Motor neuron (in vitro differentiated cells): ENCODE measurements at places on chromosomes 13 and 19. TPM values are rescaled to one million over a fixed set of nuclear protein-coding genes. Genes with fewer than 3 reads are reported as not detected.

Gene STX10
- total RNA-seq, result 42.7 and 54.6 TPM in 2 replicates

Gene IL4I1
- 0.62 and 1.0 TPM in 2 replicates for total RNA-seq

Gene VSTM1
- total RNA-seq, result not detected in 2 replicates

Gene KANK3
- total RNA-seq, result 0.45 TPM in 2 replicates

Gene KCNK6
- 4.5 and 5.7 TPM in 2 replicates for total RNA-seq

Gene TSSK6
- total RNA-seq, result 1.1 and 2.2 TPM in 2 replicates

Gene FAM124A
- 3.9 and 5.0 TPM in 2 replicates for total RNA-seq

Gene ZNF20
- 25.6 and 27.7 TPM in 2 replicates for total RNA-seq

Gene ERF
- 34.9 and 35.9 TPM in 2 replicates for total RNA-seq

Gene BEST2
- total RNA-seq, result 0.39 and 1.00 TPM in 2 replicates

Gene LYPD3
- 4.0 and 4.6 TPM in 2 replicates for total RNA-seq

Gene PSG7
- 0.73 TPM in 1 of 2 replicates, not detected in the other for total RNA-seq
